ENCODE measurements at places on chromosomes 11 and 22. TPM values are rescaled to one million over a fixed set of nuclear protein-coding genes. Genes with fewer than 3 reads are reported as not detected.
A peak's percentile ranks its signal among the peaks of the same experiment; 100 is the strongest.

DNA sequence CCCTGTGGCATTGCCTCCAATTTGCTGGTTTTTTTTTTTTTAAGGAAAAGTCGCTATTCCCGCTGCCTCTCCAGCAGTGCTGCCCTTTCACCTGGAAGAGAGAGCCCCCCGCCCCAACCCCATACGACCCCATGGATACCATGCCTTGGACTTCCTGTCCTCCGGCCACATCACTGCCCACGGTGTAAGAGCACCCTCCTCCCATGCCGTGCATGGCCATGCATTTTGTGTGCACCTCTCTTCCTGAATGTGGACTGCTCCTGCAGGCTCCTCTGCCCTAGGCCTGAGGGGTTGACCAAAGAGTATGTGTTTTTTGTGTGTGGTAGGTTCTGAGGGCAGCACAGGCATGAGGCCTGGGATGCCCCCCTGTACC lies 65.6 kb upstream of the SPON1 start:
- H3K36me3 ChIP-seq, result no peaks in the 10 kb centered on the region
- H3K4me3 ChIP-seq, result no peak overlapping the region
- H3K27ac ChIP-seq, result no peak overlapping the region

DNA sequence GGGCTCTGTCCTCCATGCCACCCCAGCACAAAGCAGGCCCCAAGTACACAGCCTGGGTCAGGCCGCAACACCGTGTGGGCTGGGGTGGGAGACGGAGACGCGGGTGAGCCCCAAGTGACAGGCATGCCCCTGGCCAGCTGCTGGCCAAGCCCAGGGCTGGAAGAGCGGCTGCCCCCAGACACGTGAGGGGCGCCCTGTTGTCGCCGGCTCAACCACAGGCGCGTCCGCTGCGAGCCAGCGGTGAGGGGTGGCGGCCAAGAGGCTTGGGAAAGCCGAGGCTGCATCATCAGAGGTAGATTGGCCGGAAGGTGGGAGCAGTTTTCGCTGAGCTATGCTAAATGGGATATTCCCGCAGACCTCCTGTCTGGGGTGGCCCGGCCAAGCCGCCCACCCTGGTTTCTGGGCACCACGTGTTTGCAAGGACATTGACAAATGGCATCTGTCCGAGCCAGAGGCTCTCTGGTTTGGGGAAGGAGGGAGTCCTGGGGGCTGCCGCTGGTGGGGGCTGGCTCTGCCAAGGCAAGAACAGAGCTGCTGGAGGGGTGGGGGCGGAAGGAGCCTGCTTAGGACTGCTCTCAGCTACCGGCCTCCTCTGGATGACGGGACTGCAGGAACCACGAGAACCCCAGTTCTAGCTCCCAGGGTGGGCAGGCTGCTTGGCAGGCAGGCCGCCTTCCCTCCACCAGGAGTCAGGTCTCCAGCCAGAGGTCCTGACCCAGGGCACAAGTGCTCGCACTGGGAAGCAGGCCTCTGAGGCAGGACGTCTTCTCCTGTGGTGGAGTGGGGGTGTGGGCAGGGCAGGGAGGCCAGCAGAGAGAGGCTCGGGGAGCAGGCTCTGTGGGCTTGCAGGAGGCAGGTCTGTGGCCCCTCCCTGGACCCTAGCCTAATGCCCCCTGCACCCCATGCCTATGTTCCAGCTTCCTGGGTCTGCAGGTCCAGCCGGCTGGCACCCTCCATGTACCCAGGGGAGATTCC lies 552 bp downstream of the PRR33 start:
- H3K27ac ChIP-seq, result peak overlapping the region; percentile 17
- no peaks in the 10 kb centered on the region for H3K4me1 ChIP-seq
- H3K27me3 ChIP-seq, result no peaks in the 10 kb centered on the region
- H3K4me3 ChIP-seq, result no peak overlapping the region

DNA sequence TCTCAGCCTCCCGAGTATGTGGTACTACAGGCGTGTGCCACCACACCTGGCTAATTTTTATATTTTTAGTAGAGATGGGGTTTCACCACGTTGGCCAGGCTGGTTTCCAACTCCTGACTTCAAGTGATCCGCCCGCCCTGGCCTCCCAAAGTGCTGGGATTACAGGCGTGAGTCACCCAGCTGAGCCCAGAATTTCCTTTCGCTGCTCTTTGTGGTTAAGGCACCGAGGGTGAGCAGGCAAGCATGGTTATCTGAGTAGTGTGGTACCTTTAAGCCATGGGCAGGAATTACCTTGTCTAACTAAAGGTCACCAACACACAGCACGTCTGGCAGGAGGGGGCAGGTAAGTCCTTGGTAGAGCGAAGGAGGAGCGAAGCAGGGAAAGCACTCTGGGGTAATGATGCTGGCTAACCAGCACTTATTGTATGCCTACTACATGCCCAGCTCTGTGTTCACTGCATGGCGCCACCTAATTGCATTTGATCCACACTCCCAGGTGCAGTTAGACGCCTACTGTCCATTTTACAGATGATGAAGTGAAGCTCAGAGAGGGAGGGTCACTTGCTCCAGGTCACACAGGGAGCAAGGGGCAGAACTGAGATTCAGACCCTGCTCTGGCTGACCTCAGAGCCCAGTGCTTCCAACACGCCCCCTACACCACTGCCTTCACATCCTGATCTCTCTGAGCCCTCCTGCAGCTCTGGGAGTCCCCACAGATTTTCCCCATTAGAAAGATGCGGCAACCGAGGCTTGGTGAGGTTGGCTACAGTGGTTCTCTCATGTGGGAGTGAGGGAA lies 45.7 kb downstream of the TRIOBP start:
- H3K4me3 ChIP-seq, result no peak overlapping the region
- peak overlapping the region; percentile 90 for H3K27ac ChIP-seq
- peaks cover 32% of the 10 kb centered on the region for H3K4me1 ChIP-seq
- no peaks in the 10 kb centered on the region for H3K36me3 ChIP-seq
- no peaks in the 10 kb centered on the region for H3K27me3 ChIP-seq

DNA sequence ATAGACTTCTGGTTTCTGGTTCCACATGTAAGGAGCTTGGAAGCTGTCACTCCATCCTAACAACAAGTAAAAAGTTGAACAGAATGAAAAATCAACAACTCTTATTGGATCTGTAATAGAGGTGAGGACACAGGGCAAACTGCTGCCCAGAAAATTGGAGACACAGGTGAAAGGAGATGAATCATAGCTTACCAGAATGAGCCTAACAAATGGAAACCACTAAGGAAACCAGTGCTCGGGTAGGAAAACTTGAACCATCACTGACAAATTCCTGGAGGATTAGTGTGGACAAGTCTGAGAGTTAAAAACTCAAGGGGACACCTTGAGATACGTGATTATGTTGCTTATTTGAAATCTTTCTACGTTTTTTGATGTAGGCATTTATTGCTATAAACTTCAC lies 52.1 kb downstream of the GDPD4 start:
- no peak overlapping the region for H3K4me3 ChIP-seq
- no peak for DNase-seq
- H3K4me1 ChIP-seq, result no peaks in the 10 kb centered on the region

DNA sequence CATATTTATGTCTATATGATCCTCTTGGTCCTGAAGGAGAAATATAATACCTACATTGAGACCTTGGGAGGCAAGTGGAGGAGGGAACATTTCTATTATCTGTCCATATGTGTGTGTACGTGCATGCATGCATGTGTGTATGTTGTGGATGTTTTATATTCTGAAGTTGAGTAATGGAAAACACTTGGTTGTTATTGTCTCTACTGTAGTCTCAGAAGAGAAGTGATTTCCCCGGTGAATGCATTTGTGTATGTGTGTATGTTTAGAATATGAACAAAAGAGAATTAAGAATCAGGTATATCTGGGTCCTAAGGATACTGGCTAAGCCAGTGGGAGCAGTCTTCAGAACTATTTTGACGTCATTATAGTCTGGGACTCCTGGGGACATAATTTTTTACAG lies at the start of gene OR52N1:
OR52N1 (minus strand) TSS at position 101 of the 400 bp plus-strand sequence. CDS start 2,449 bp downstream, outside the sequence.
- no peak within 1 kb of the TSS for H3K27ac ChIP-seq
- no peaks in the 10 kb centered on the region for H3K36me3 ChIP-seq
- no peaks in the 10 kb centered on the region for H3K27me3 ChIP-seq
- H3K4me1 ChIP-seq, result no peaks in the 10 kb centered on the region
- DNase-seq, result no peak

The INPP5J gene
- 2.1 TPM for total RNA-seq

The PLAAT2 gene
- total RNA-seq, result not detected

The MOGAT2 gene
- not detected for total RNA-seq

The SMIM35 gene
- total RNA-seq, result not detected

Data from esophagus muscularis mucosa (tissue), 4 donors.